Hypothalamus (tissue), 51 donors: ENCODE measurements at places on chromosomes 6 and 20.

- no peak for DNase-seq
Observed at GRCh38 chr6:16498237-16498636, 259.9 kb downstream of the GMPR start.

DNA sequence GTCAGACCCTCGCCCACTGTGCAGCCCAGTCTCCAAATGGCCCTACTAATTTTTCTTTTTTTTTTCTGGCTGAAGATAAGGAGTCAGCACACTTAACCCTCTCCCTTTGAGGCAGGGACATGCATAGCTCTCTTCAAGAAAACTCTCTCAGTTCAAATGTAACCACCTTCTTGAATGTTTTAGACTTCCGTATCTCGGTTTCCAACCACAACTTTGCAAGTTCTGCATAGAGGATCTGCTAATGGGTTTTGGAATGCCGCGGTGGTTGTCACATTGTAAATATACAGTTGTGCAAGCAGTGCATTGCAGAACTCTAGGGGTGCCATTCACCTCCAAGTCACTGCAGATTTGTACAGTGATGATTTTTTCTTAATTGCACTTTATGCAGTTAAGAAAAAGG is 59.4 kb upstream of the SLC35B3 start:
- no peak for DNase-seq

DNA sequence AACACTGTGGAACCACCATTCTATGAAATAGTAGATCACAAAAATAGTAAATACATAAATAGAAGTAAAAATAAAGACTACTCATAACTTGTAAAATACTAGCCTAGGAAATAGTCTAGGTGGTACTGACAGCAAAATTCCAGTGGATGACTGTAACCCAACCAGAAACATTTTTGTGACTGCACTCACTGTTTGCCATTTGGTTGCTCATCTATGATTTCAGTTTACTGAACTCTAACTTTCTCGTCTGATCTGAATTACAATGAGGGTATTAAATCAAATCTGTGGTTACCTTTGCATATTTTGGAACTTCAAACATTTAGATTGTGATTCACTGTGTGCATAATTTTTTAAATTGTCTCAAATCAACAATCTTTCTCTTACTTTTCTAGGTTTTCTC is 151.1 kb downstream of the KHDC1L start:
- no peak for DNase-seq

- DNase-seq, result no peak
Observed at GRCh38 chr6:168090064-168090690, 11.2 kb upstream of the FRMD1 start.

GRCh38 chr6:30212865-30213666 is at the start of gene TRIM26:
Gene TRIM26 (minus strand): TSS chr6:30213406. CDS start chr6:30199103, 14,303 bp downstream.
- DNase-seq, result peak; percentile 92

DNA sequence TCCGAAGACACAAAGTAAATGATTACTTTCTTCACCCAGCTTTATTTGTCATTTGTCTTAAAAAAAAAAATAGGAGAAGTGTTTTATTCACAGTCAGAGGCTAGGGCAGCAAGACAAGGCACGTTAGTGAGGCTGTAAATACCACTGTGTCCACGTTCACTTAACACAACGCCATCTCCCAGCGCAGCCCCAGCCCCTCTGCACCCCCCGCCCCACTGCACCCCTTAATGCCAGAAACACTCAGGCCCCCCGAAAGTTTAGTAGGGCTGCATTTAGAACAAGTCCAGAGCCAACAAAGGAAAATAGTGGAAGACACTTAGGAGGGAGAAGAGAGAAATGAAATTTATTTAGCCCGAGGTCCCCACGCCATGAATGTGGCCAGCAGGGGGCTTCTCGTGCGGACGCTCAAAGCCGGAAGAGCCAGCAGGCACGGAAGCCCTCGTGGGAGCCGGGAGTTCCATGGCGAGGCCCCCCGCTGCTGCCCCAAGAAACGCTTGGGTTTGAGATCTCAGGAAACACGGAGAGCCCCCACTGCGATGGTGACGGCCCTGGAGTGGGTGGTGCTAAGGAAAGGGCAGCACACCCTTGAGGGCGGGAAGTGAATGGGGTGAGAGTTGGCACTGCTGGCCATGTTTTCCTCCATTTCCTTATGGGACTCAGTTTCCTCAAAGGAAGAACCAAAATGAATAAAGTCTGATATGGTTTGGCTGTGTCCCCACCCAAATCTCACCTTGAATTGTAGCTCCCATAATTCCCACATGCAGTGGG is 50.2 kb downstream of the IYD start:
- peak; percentile 5 for DNase-seq

DNA sequence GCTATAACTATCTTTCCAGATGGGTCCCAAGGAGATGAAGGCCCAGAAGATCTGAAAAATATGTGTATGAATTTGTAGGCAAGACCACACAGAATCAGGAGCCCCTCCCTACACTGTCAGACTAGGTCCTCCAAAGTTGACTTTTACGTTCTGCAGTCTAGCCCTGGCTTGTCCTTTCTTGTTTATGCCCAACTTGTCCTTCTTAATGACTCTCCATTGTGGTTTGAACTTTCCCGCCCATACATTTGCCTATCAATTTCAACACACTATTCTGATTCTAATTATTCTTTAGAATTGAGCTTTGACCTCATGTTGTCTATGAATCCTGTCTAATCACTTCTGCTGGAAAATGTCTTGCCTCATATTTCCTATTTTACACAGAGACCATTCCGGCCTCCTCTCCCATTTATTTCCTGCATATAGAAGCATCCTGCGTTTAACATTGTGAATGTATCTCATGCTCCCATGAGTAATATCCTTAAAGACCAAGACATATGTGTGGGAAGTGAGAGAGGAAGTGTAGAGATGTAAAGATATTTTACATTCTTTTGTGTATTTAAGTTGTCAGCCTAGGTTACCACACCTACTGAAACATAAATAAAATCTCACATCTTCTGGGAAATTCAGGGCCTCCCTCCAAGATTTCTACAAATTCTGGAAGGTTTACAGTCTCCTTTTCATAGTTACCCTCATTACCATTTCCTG is 348.3 kb downstream of the BCKDHB start:
- DNase-seq, result no peak

DNA sequence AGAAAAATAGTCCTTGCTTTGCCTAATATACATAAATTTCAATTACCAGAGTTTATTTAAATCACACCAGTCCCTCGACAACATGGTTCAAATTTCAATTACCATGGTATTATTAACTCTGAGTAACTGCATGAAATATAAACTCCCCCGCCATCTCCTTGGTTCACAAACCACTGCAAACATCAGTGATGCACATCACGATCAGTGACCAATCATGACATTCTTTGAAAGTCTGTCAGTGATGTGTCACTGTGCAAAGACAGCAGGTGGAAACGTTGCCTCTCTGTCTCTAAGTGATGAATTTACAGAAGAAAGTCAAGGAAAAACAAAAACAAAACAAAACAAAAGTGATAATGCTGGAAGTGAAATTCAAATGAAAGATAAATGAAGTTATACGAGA is 86.7 kb downstream of the TASP1 start:
- no peak for DNase-seq

GRCh38 chr6:51289041-51289440 is 470.4 kb downstream of the TFAP2B start:
- no peak for DNase-seq

GRCh38 chr6:45801471-45802289 is 214.0 kb downstream of the CLIC5 start:
- DNase-seq, result no peak

- no peak for DNase-seq
Observed at GRCh38 chr6:22333802-22334201, 37.0 kb upstream of the PRL start.

DNA sequence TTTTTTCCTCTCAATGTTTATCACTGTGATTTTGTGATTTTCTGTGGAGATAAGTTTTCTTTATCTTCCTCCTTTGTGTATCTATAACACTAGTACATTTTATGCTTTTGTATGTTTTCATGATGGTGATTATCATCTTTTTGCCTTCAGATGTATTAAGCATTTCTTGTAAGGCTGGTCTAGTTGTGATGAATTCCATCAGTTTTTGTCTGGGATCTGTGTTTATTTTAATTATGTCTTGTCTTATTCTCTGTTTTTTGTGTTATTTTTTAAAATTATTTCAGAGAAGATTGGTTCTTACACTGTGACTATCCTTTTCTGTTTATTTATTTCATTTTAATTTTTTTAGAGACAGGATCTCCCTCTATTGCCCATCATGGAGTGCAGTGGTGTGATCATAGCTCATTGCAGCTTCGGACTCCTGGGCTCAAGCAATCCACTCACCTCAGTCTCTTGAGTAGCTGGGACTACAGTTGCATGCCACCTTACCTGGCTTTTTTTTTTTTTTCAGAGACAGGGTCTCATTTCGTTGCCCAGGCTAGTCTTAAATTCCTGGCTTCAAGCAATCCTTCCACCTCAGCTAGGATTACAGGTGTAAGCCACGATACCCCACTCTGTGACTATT is 187.4 kb downstream of the SLC16A10 start:
- DNase-seq, result no peak

GRCh38 chr6:158058171-158058651 is 76.5 kb downstream of the SYNJ2 start:
- DNase-seq, result no peak

GRCh38 chr20:44646641-44647274 is 4.7 kb downstream of the ADA start:
- DNase-seq, result no peak

GRCh38 chr20:62606551-62607201 is 35.6 kb upstream of the SLCO4A1 start:
- no peak for DNase-seq

DNA sequence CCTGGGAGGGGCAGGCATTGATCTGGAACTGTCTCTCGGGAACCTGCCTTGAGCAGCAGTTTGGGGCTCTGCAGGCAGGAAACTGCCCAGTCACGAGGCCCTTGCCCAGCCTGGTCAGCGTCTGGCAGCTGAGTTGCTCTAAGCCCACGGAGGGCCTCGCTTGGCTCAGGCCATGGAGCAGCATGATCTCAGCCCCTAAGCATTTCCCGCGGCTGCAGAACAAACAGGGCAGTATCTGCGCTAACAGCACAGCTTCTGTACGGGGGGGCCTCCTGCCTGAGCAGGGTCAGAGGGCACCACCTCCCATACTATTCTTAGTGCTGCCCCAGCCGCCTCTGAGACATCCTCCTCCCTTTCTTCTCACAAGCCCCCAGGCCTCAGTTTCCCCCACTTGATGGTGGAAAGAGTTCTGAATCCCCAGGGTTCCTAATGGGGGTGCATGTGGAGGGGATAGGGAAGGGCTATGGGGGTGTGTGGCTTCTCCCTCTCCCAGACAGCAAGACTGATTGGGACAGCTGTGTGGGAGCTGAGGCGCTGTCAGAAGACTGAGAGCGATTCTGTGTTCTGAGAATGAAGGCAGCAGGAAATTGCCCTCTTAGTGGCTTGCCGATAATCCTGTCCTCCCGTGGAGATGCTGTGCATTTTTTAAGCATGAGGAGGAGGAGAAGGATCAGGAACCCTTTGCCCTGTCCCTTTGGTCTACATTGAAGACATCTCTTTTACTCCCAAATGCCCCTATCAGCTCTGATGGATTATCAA is 46.4 kb downstream of the MOCS1 start:
- peak; percentile 70 for DNase-seq

GRCh38 chr6:170182093-170182780 is 108.6 kb downstream of the DLL1 start:
- no peak for DNase-seq

- DNase-seq, result no peak
Observed at GRCh38 chr6:71489736-71490135, 201.1 kb downstream of the OGFRL1 start.

DNA sequence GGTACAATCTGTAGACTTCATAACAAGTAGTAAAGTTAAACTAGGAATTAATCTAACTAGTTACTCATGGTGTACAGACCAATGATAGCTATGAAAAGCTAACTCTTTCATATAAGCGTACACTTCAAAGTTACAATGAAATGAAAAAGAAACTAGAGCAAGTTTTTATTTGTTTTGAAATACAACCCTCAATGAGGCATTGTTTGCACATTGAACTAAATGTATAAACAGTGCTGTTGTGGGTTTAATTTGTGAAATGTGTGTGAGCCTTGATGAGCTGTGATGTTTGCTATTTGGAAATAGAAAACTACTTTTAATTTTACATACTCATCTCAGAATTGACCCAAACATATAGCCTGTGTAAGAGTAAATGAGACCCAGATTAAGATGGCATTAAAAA is 11.1 kb upstream of the EYA4 start:
- DNase-seq, result no peak

DNA sequence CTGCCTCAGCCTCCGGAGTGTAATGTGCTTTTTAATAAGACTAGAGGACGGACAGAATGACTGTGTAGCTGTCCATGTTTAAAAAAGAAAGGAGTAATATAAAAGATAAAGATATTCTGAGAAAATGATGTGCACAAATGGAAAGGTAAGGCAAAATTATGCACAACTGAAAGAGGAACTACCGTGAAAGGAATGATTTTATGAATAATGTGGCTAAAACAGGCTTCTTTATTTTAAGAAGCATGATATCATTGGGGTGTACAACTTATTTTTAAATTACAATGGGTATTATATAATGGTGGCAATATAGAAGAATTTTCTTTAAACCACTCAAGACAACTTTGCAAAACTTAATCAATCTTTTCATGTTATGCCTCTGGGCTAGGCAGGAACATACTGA is 78.1 kb downstream of the FIG4 start:
- DNase-seq, result no peak

GRCh38 chr20:62816031-62816883 is 593 bp upstream of the COL9A3 start:
- no peak for DNase-seq

- peak; percentile 72 for DNase-seq
Observed at GRCh38 chr6:4351520-4352321, 216.3 kb upstream of the ECI2 start.

- DNase-seq, result no peak
Observed at GRCh38 chr20:40268321-40269075, 420.5 kb downstream of the MAFB start.

GRCh38 chr6:7086488-7086887 is 21.3 kb upstream of the RREB1 start:
- no peak for DNase-seq

DNA sequence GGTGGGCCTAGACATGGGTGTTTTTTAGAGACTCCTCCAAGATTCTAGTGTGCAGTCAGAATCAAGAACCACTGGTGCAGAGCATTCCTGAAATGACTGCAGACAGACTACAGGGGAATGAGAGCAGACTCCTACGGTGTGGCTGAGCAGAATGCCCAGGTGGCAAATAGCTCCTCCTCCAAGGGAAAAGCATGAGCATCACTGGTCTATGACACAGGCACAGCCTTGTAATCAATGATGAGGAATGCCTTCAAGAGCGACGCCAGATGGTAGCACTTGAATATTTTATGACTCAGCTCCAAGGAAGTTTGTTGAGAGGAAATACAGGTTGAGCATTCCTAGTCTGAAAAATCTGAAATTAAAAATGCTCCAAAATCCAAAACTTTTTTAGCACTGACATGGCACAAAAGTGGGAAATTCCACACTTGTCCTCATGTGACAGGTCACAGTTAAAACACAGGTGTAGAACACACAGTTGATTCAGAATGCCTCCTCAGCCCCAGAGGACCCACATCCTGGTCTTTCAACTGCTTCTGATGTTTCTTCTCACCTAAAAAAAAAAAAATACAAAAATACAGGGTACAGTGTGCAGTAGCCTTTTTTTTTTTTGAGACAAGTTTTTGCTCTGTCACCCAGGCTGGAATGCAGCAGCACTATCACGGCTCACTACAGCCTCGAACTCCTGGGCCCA is 10.6 kb upstream of the FAM8A1 start:
- DNase-seq, result no peak
